ENCODE measurements at places on chromosomes 7 and 10. TPM values are rescaled to one million over a fixed set of nuclear protein-coding genes. Genes with fewer than 3 reads are reported as not detected.

- DNase-seq: no peak
Observed at GRCh38 chr10:124604214-124605000, 139.8 kb downstream of the FAM53B start.

GRCh38 chr7:123599766-123600165 lies 1.9 kb upstream of the ASB15 start:
- DNase-seq: no peak

DNA sequence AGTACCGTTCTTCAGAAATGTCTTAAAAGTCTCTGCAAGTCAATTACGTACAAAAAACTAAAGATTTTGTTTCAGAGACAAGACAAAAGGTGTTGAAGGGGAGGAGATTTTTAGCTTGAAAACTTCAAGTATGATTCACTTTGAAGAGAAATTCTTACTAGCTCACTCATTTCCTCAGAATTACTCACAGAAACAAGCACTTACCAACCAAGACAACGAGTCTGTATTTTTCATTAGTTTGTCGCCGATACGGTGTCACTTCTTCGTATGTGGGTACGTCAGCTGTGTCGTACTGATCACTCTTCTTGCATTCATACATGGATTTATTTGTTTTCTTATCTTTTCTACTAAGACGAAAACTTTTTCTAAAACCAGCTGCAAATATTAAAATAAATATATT lies 90.6 kb upstream of the ODAD2 start:
- no peak for DNase-seq

- no peak for DNase-seq
Observed at GRCh38 chr7:37683246-37684120, at the start of gene GPR141. Gene GPR141, plus strand, starts transcription at chr7:37683766. Its CDS starts 56,628 bp downstream, at chr7:37740394.

GRCh38 chr7:133081119-133081598 lies 731 bp downstream of the CHCHD3 start:
- no peak for DNase-seq

GRCh38 chr10:70560511-70560941 lies 42.0 kb downstream of the PRF1 start:
- DNase-seq: no peak

DNA sequence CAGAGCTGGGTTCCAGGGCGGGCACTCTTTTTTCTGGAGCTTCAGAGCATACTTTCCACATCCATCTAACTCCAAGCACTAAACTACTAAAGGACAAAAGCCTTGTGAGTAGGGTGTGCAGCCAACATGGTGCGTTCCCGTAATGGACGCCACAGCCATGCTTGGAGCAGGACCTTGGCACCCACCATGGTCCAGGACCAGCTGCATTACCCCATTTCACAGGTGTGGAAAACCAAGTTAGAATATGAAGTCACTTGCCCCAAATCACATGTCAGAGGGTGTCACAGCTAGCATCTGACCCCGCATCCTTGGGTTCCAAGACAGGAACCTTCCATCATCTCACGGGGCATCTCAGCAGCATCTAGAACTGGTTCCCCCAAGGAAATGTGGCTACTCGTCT lies 112.4 kb downstream of the SMURF1 start:
- no peak for DNase-seq

GRCh38 chr7:97446361-97446760 lies 285.5 kb upstream of the TAC1 start:
- no peak for DNase-seq

Gene XRCC2
- total RNA-seq: 0.11 TPM

Gene SRGN
- 155 TPM for total RNA-seq

Gene PRPS1L1
- not detected for total RNA-seq

Gene BAIAP2L1
- 2.8 TPM for total RNA-seq

Gene WNT8B
- total RNA-seq: not detected
